ENCODE measurements at places on chromosomes 2 and 18.

GRCh38 chr18:45554389-45554737, 60.9 kb upstream of the SLC14A2 start:
- no peak overlapping the region for H3K27ac ChIP-seq
- H3K36me3 ChIP-seq, result no peaks in the 10 kb centered on the region
- no peak for DNase-seq
- H3K4me3 ChIP-seq, result no peak overlapping the region

- no peaks in the 10 kb centered on the region for H3K4me1 ChIP-seq
- H3K27me3 ChIP-seq, result peaks cover 27% of the 10 kb centered on the region
- H3K27ac ChIP-seq, result no peak overlapping the region
- no peak overlapping the region for H3K4me3 ChIP-seq
- no peaks in the 10 kb centered on the region for H3K36me3 ChIP-seq
Observed at GRCh38 chr2:161570424-161571050, 53.7 kb upstream of the SLC4A10 start.

GRCh38 chr2:213678437-213679218, 394.4 kb downstream of the SPAG16 start:
- no peak overlapping the region for H3K4me3 ChIP-seq
- H3K27ac ChIP-seq, result no peak overlapping the region
- no peaks in the 10 kb centered on the region for H3K4me1 ChIP-seq
- no peaks in the 10 kb centered on the region for H3K36me3 ChIP-seq

- H3K4me3 ChIP-seq, result no peak overlapping the region
- no peak for DNase-seq
- H3K27ac ChIP-seq, result no peak overlapping the region
Observed at GRCh38 chr2:191778041-191778440, 68.8 kb downstream of the CAVIN2 start.

DNA sequence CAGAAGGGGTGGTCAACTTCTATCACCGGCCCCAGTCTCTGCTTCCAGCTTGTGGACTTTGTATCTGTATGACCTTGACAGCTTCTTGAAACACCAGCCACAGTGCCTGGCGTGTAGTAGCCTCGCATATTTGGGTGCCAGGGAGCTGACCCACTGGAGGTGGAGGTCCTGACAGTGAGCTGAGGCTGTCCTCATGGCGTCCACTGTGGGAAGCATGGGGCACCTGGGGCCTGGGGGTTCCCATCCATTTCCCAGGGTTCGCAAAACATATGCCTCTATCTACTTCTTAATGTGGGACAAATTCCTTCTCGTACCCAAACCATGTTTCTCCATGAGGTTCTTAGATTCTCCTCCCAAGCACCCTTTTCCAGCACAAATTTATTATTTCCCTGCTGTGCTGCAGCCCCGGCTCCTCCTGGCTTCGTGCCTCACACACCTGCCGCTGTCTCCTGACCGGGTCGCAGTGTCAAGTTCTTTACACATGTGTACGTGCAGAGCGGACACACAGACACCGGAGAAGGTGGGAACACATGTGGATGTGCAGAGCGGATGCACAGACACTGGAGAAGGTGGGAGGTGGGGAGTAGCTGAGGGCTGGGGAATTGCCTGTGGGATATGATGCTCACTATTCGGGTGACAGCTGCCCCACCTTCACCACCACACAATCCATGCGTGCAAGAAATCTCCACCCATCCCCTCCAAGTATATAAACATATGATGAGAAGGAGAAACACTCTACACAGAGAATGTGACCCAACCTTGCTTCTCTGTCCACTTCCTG, 23.4 kb downstream of the TMEM18 start:
- H3K4me3 ChIP-seq, result no peak overlapping the region
- H3K36me3 ChIP-seq, result no peaks in the 10 kb centered on the region
- DNase-seq, result no peak
- H3K27me3 ChIP-seq, result peaks cover 27% of the 10 kb centered on the region

GRCh38 chr18:75279381-75279780, 68.8 kb downstream of the TSHZ1 start:
- H3K4me3 ChIP-seq, result no peak overlapping the region
- H3K27ac ChIP-seq, result no peak overlapping the region
- H3K4me1 ChIP-seq, result no peaks in the 10 kb centered on the region
- no peak for DNase-seq
- H3K27me3 ChIP-seq, result no peaks in the 10 kb centered on the region

DNA sequence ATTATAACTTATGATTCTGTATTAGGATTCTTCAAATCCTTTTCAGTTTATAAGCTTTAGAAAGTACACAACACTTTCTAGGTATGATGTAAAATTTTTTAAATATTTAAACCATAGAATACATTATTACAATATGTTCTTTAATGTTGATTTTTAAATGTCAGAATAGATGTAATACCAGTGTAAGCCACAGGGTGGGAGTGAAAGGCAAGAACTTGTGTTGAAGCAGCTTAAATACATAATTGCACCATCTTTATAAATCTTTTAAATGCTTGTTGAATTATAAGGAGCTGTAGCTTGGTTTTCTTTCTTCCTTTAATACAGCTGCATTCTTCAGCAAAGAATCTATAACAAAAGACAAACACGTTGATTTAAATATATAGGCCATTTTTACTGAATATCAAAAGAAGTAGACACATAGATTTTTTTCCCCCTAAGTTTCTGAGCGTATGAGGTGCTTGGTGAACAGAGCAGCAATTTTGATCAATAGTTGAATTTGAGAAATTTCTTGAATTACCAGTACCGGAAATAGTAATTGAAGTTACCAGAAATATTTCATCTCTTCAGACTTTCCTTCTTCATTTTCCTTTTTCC, 63.0 kb downstream of the TANK start:
- peak; percentile 12 for DNase-seq
- peaks cover 5% of the 10 kb centered on the region for H3K36me3 ChIP-seq
- no peak overlapping the region for H3K4me3 ChIP-seq
- no peaks in the 10 kb centered on the region for H3K27me3 ChIP-seq
- H3K4me1 ChIP-seq, result no peaks in the 10 kb centered on the region

DNA sequence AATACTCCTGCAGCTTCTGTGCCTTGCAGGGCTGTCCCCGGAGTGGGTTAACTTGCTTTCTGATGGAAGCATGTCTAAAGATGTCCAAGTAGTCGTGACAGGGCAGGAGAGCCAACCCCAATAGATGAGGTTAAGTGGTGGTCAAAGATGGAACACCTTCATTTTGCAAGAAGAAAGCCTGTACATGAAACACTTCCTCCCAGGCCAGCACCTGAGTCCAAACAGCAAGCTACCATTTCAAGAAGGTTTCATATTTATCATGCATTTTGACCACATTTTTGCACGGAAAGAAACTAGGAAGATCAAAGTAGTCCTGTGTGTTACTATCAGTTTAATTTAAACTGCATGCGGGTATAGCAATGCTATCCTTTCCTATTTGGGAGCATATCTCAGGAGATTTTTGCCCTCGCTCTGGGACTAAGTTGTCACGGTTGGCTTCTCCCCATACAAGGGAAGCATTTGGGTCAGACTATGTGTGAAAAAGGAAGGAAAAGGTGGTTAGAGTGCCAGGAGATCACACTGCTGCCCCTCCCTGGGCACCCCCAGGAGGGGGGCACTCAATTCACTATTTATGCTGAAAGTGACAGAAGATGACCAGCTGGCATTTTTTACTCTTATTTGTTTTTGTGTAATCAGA, 187.6 kb downstream of the ZNF521 start:
- peaks cover 48% of the 10 kb centered on the region for H3K27me3 ChIP-seq
- H3K36me3 ChIP-seq, result no peaks in the 10 kb centered on the region
- H3K27ac ChIP-seq, result no peak overlapping the region

GRCh38 chr2:118855451-118856279, 8.2 kb upstream of the EN1 start:
- H3K27me3 ChIP-seq, result peaks cover 12% of the 10 kb centered on the region
- H3K4me3 ChIP-seq, result peak overlapping the region; percentile 72
- H3K36me3 ChIP-seq, result peaks cover 6% of the 10 kb centered on the region
- no peak overlapping the region for H3K27ac ChIP-seq
- DNase-seq, result peak; percentile 93
- no peaks in the 10 kb centered on the region for H3K4me1 ChIP-seq

GRCh38 chr2:175432021-175432420, 250.5 kb upstream of the ATP5MC3 start:
- no peak overlapping the region for H3K4me3 ChIP-seq
- no peak overlapping the region for H3K27ac ChIP-seq
- no peaks in the 10 kb centered on the region for H3K27me3 ChIP-seq
- DNase-seq, result no peak
- no peaks in the 10 kb centered on the region for H3K36me3 ChIP-seq
- H3K4me1 ChIP-seq, result no peaks in the 10 kb centered on the region

DNA sequence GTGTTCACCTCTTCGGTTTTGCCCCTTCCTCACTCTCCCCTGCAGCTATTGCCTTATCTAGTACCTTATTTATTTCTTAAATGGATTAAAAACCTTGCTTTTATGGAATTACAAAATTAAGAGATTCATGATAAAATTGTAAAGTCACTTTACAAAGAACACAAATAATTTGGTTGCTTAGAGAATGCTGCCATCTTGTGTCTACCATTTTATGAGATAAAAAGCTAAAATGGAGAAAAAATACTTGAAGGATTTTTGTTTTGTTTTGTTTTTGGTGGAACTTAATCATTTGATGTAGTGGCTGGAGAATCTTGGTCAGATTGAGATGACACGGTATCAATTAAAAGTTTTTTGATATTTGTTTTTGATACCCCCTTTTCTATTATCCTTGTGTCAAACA, 69.6 kb downstream of the R3HDM1 start:
- H3K4me3 ChIP-seq, result no peak overlapping the region
- no peaks in the 10 kb centered on the region for H3K27me3 ChIP-seq
- no peak overlapping the region for H3K27ac ChIP-seq
- DNase-seq, result no peak
- peaks cover 5% of the 10 kb centered on the region for H3K36me3 ChIP-seq
- H3K4me1 ChIP-seq, result no peaks in the 10 kb centered on the region

DNA sequence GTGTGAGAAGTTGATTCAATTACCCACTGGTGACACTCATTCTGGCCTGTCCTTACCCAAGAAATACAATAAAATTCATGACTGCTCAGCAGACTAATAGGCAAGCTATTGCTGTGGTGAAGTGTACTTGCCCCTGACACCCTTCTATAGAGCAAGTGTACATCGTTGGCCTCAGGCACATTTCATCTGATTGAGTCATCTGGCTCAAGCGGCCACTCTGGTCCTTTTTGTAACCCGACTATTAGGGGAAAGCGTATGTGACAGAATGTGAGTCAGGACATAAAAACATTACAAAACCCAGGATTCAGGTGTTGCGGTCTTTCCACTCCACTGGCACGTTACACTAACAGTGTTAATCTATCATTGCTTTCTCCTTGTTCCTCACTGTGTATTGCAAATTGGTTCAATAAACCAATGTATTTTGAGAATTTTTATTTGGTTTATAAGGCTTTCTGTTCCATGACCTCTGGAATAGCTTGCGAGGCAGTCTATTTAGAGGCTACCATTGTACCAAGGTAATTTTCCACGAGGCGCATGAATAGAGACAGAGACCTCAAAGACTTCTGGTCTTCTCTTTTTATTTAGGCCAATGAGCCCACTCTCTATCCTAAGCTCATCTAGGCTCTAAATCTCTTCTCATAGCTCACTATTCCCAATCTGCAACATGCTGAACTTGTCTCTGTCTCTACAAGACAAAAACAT, 10.2 kb upstream of the TTC32 start:
- peak overlapping the region; percentile 45 for H3K27ac ChIP-seq
- no peak overlapping the region for H3K4me3 ChIP-seq
- peak; percentile 63 for DNase-seq

DNA sequence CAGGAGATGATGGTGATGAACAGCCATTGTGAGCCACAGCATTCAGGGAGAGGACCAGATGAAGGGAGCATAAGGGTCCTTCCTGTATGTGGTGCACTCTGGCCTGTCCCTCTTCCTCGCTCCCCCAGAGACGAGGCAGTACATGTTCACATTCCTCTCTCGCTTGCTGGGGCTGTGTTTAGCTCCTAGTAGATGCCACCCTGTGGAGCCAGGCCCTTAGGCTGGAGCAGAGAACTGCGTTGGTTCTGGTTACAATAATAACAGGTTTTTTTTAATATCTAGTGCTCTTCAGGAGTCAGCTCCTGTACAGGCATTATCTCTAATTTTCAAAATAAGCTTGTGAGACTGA, 171.1 kb upstream of the MYT1L start:
- no peak overlapping the region for H3K27ac ChIP-seq
- H3K27me3 ChIP-seq, result no peaks in the 10 kb centered on the region
- no peak for DNase-seq
- no peaks in the 10 kb centered on the region for H3K36me3 ChIP-seq
- no peaks in the 10 kb centered on the region for H3K4me1 ChIP-seq

GRCh38 chr18:24208270-24209035, 69.6 kb downstream of the CABYR start:
- DNase-seq, result no peak
- peak overlapping the region; percentile 58 for H3K27ac ChIP-seq
- H3K27me3 ChIP-seq, result no peaks in the 10 kb centered on the region
- peaks cover 5% of the 10 kb centered on the region for H3K36me3 ChIP-seq
- peaks cover 32% of the 10 kb centered on the region for H3K4me1 ChIP-seq

DNA sequence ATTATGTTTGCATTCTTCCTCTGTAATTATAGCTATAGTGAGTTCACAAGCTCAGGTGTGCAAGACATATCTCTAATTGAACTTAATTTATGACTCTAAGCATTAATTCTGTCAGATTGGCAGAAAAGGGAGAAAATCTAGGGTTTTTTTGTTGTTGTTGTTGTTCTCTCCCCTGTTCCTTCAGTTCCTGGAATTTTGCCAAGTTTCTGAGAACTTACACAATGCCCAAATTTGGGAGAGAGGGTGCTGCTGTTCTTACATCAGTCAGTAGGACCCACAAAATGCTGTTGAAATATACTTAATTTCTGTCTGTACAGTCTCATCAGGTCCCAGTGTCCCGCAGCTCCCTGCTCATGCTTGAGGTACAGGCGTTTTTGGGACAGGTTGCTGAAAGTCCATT, 221.8 kb upstream of the RBMS1 start:
- DNase-seq, result no peak
- no peaks in the 10 kb centered on the region for H3K27me3 ChIP-seq
- no peak overlapping the region for H3K4me3 ChIP-seq
- no peaks in the 10 kb centered on the region for H3K36me3 ChIP-seq

- H3K27me3 ChIP-seq, result peaks cover 34% of the 10 kb centered on the region
- H3K27ac ChIP-seq, result no peak overlapping the region
- DNase-seq, result no peak
- no peaks in the 10 kb centered on the region for H3K36me3 ChIP-seq
- no peaks in the 10 kb centered on the region for H3K4me1 ChIP-seq
Observed at GRCh38 chr18:46302528-46303485, 198.6 kb downstream of the HAUS1 start.

GRCh38 chr2:159035790-159036411, 67.5 kb downstream of the TANC1 start:
- no peak overlapping the region for H3K4me3 ChIP-seq
- H3K27me3 ChIP-seq, result no peaks in the 10 kb centered on the region
- DNase-seq, result peak; percentile 55
- no peak overlapping the region for H3K27ac ChIP-seq
- H3K4me1 ChIP-seq, result peaks cover 32% of the 10 kb centered on the region
- peaks cover 10% of the 10 kb centered on the region for H3K36me3 ChIP-seq

DNA sequence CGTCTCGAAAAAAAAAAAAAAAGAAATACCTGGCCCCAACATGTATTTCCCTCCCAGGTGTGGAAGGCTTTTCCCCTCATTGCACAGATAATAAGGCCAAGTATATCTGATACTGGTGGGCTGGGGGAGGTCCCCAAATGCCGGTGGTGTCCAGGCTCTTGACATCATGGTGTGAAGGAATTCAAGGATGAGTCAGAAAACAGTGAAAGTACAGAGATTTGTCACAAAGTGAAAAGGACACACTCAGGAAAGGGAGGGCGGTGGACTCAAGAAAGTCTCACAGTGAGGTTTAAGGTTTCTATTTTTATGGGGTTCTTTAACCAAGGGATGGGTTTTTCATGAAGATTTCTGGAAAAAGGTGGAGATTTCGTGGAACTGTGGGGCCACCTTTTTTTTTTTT, 37.8 kb upstream of the FZD5 start:
- peaks cover 5% of the 10 kb centered on the region for H3K36me3 ChIP-seq
- no peak overlapping the region for H3K27ac ChIP-seq
- peaks cover 41% of the 10 kb centered on the region for H3K4me1 ChIP-seq
- H3K27me3 ChIP-seq, result no peaks in the 10 kb centered on the region
- no peak overlapping the region for H3K4me3 ChIP-seq
- no peak for DNase-seq

Measured in Calu3 (cell line).